ENCODE measurements at places on chromosomes 3 and 15. TPM values are rescaled to one million over a fixed set of nuclear protein-coding genes. Genes with fewer than 3 reads are reported as not detected.

Gene WDR82
- 53.8 TPM for total RNA-seq

Gene GRIP2
- total RNA-seq: 1.4 TPM

Gene SCN5A
- total RNA-seq: 0.70 TPM

Gene EXOG
- 31.5 TPM for total RNA-seq

Gene OXTR
- total RNA-seq: 10.9 TPM
